ENCODE measurements at places on chromosomes 12 and 14.

DNA sequence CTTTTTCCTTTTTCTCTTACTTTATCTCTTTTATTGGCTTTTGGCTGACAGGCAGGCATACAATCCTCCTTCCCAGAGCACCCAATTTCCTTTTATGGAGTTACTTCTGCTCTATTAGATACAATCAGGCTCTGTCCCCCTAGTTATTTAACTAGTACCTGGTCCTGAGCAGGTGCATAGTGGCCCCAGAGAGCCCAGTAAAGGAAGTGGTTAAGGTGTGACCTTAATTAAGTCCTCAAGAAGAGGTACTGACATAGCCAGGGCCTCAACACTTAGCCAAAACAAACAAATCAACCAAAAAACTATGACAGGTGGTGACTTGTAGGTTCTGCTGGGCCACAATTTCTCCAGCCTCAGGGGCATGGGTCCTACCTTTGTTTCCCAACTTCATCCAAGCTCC lies 82.9 kb downstream of the CCDC60 start:
- DNase-seq = no peak

DNA sequence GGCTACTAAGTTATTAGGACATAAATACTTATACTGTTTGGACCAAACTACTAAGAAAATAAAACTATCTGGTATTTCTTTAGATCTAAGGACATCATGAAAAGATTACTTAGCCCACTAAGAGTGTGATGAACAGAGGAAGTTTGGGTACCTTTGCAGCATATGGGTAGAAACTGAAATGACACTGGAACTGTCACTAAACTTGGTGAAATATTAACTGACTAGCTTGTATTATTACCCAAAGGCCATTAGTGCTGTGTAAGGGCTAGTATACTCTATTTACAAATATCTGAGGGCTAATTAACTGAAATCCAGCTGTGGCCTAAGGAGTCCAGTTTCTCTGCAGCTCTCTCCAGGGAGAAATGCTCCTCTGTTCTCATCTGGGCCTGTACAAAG lies 45.5 kb downstream of the PAWR start:
- no peak for DNase-seq

DNA sequence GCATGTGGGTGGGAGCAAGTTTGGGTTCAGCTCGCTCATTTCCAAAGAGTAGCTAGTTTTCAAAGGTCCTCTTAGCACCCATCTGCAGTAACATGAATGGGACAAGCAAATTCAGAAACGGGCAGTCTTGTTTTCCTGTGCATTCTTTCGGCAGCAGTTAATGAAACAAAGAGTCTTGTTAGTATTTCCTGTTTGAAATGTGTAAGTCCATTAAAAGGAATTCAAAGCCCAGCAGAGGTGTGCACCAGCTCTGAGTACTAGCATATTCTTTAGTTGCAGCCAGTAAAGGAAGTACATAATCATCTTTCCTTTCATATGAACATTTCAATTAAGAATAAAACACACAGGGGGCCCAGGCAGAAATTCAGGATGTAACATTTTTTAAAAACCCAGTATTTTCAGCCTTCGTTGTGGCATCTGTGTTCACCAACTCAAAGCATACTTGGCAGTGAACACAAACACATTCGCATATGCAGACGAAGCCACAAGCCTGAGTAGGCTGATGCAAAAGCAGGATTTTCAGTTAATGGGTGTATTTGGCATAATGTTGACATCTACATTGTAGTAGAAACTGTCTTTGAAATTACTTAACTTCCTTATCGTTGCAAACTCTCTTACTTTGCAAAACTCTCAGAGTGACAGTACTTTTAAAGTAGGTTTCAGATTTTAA lies 570.0 kb upstream of the FLRT2 start:
- no peak for DNase-seq

GRCh38 chr12:123910761-123911193 lies 61.9 kb downstream of the CCDC92 start:
- no peak for DNase-seq

DNA sequence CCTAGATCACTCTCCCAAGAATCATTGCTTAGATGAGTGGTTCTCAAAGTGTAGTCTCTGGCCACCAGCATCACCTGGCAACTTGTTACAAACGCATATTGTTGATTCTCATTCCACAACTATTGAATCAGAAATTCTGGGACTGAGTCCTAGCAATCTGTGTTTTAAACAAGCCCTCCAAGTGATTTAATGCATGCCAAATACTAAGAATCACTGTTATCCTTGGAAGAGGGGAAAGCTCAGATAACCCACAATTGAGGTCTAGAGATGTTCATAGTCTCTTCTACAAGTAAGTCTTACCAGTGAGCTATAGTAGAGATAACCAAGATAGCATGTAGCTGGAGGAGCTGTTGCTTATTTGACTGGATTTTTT lies 666.6 kb downstream of the DIO2 start:
- DNase-seq = no peak

GRCh38 chr14:70576891-70577290 lies 23.6 kb downstream of the MED6 start:
- no peak for DNase-seq

DNA sequence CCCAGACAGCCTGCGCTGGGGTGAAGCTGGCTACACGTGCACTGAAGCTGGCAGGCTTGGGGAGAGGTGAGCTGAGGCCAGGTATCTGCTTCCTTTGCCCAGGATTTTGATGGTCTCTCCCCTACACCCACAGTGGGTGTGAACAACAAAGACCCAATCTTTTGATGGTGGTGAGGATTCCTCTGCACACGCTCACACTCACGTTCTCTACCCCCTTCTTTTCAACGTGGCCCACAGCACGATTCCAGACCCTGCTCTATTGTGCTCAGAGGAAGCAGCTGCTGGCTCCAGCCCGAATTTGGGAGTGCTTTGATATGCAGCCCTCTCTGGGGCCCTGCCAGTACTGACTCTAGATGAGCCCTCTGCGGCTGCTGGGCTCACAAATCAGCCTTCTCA lies 4.9 kb downstream of the CD9 start:
- DNase-seq = no peak

All from CD4-positive, alpha-beta T cell treated with Interleukin-2 at 100 ng/mL for 4 hours (primary cell).